ENCODE measurements at places on chromosomes 6 and 20.

GRCh38 chr20:52047811-52048764 is 143.5 kb downstream of the ZFP64 start:
- DNase-seq = no peak

DNA sequence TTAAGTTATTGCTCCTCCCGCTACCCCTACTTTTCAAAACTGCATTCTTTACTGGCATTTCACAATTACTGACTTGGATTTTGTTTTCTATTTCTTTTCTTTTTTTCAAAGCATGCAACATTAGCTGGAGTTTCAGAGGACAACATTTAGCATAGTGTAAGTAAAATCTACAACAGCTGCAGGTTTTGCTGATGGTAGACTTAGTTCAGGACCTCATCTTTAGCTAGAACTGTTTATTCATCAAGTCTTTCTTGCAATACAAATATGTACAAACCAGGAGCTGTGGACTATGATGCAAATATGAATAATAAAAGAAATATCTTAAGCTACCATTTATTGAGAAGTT is 728 bp upstream of the CEP162 start:
- no peak for DNase-seq

GRCh38 chr6:18397701-18398100 is 10.6 kb downstream of the RNF144B start:
- no peak for DNase-seq

GRCh38 chr20:46683011-46683667 is 6.1 kb downstream of the TP53RK start:
- no peak for DNase-seq

GRCh38 chr6:151022492-151022891 is 157.0 kb downstream of the MTHFD1L start:
- peak; percentile 21 for DNase-seq

GRCh38 chr6:70527071-70527737 is 39.5 kb upstream of the SDHAF4 start:
- DNase-seq = no peak

GRCh38 chr6:27157459-27158315 is 89.8 kb upstream of the PRSS16 start:
- DNase-seq = peak; percentile 71

DNA sequence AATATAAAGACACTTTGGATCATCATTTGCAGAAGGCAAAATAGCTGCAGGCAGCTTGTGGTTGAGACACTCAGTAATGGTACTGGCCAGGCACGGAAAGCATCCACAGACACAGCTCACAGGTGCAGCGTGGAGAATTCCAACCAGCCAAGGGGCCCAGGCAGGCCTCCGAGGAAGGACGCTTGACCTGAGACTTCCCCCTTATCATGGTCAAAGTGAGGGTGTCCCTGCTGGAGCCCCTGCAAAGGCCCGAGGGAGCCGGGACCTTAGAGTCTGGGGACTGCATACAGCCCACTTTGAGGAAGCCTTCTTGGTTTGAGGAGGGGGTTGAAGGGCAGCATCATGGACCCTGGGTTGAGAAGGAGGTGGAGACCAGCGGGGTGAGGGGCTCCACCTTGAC is 15.1 kb upstream of the MYT1 start:
- DNase-seq = no peak

GRCh38 chr20:43023836-43024235 is 165.9 kb downstream of the PTPRT start:
- DNase-seq = no peak

- DNase-seq = no peak
Measured at GRCh38 chr20:32570401-32571190, 14.5 kb downstream of the NOL4L start.

GRCh38 chr20:5077761-5078387 is 41.9 kb downstream of the PCNA start:
- DNase-seq = no peak

GRCh38 chr6:161054876-161055275 is 63.3 kb downstream of the MAP3K4 start:
- no peak for DNase-seq

- DNase-seq = no peak
Measured at GRCh38 chr20:37989601-37990295, 43.5 kb downstream of the TTI1 start.

GRCh38 chr6:84758486-84758885 is 5.9 kb downstream of the TBX18 start:
- no peak for DNase-seq

- DNase-seq = no peak
Measured at GRCh38 chr6:53829698-53830221, 35.0 kb downstream of the LRRC1 start.

GRCh38 chr6:157182503-157183264 is 140.6 kb downstream of the TMEM242 start:
- DNase-seq = no peak

- DNase-seq = no peak
Measured at GRCh38 chr20:49754596-49754995, 40.9 kb upstream of the B4GALT5 start.

DNA sequence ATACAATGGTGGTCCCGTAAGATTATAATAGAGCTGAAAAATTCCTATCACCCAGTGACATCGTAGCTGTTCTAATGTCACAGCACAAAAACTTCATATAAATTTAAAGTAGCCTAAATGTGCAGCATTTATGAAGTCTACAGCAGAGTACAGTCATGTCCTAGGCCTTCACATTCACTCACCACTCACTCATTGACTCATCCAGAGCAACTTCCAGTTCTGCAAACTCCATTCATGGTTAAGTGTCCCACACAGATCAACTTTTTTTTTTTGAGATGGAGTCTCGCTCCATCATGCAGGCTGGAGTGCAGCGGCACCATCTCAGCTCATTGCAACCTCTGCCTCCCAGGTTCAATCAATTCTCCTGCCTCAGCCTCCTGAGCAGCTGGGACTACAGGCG is 20.9 kb upstream of the KCNG1 start:
- no peak for DNase-seq

DNA sequence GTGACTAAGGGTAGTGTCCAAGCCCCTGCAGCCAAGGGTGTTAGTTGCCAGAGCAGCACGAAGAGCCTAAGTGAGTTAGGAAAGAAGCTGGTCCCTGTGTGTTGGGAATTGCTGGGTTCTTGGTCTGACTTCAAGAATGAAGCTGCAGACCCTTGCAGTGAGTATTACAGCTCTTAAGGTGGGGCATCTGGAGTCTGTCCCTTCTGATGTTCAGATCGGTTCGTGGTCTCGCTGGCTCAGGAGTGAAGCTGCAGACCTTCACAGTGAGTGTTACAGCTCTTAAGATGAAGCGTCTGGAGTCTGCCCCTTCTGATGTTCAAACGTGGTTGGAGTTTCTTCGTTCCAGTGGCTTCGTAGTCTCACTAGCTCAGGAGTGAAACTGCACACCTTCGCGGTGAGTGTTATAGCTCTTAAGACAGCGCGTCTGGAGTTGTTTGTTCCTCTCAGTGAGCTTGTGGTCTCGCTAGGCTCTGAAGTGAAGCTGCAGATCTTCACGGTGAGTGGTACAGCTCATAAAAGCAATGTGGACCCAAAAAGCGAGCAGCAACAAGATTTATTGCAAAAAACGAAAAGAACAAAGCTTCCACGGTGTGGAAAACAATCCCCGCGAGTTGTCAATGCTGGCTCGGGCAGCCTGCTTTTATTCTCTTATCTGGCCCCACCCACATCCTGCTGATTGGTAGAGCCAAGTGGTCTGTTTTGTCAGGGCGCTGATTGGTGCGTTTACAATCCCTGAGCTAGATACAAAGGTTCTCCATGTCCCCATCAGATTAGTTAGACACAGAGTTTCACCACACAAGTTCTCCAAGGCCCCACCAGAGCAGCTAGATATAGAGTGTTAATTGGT is 31.8 kb downstream of the PXDC1 start:
- DNase-seq = no peak

GRCh38 chr6:118893064-118893806 is 717 bp upstream of the ASF1A start:
- DNase-seq = peak; percentile 20

GRCh38 chr6:146153040-146153758 is 124.3 kb downstream of the GRM1 start:
- DNase-seq = no peak

DNA sequence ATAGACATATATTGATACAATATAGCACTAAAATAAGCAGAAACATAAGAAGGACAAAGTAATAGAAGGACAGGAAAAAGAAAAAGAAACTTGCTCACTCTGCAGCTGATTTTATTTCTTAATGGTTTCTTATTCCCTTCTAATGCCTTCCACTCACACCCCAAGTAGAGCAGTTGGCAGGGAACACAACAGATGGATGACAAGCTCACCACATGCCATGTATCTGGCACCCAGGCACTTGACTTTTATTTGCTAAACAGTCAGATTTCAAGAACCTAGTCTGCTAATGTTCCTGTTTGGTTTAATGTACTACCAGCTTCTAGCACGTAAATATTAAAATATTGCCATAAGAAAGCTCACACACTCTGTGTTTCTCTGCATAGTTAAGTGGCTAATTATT is 87.1 kb downstream of the COL19A1 start:
- DNase-seq = no peak

- no peak for DNase-seq
Measured at GRCh38 chr6:5286780-5287179, 25.5 kb downstream of the FARS2 start.

- no peak for DNase-seq
Measured at GRCh38 chr6:41577356-41578216, 31.4 kb downstream of the FOXP4 start.

GRCh38 chr6:146833157-146833556 is 234.4 kb downstream of the ADGB start:
- DNase-seq = no peak

DNA sequence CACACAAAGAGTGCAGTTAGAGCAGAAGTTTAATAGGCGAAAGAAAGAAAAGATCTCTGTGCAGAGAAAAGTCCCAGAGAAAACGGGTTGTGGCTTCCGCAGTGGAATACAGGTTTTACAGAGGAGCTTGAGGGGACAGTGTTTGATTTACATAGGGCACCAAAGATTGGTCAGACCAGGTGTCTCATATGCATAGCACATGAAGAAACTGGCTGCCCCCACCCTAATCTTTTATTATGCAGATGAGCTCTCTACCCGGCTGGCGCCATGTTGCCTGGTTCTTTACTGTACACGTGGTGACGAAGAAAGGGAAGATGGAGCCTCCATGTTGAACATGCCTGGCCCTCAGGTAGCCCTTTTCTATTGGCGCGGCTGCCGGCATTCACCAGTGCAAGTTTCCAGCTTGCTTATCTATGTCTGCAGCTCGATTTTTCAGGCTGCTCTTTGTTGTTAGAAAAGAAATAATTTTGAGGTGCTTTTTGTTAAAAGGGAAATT is 47.4 kb downstream of the SLC35B3 start:
- DNase-seq = no peak

DNA sequence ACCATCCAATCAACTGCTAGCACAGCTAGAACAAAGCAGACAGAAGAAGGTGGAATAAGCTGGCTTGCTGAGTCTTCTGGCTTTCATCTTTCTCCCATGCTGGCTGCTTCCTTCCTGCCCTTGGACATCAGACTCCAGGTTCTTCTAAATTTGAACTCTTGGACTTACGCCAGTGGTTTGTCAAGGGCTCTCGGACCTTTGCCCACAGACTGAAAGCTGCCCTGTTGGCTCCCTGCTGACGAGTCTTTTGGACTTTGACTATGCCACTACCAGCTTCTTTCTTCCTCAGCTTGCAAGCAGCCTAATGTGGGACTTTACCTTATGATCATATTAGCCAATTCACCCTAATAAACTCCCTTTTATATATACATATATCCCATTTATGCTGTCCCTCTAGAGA is 164.1 kb upstream of the GJE1 start:
- DNase-seq = no peak
